Lung microvascular endothelial cell (primary cell): ENCODE measurements at places on chromosomes 2 and 18.

DNA sequence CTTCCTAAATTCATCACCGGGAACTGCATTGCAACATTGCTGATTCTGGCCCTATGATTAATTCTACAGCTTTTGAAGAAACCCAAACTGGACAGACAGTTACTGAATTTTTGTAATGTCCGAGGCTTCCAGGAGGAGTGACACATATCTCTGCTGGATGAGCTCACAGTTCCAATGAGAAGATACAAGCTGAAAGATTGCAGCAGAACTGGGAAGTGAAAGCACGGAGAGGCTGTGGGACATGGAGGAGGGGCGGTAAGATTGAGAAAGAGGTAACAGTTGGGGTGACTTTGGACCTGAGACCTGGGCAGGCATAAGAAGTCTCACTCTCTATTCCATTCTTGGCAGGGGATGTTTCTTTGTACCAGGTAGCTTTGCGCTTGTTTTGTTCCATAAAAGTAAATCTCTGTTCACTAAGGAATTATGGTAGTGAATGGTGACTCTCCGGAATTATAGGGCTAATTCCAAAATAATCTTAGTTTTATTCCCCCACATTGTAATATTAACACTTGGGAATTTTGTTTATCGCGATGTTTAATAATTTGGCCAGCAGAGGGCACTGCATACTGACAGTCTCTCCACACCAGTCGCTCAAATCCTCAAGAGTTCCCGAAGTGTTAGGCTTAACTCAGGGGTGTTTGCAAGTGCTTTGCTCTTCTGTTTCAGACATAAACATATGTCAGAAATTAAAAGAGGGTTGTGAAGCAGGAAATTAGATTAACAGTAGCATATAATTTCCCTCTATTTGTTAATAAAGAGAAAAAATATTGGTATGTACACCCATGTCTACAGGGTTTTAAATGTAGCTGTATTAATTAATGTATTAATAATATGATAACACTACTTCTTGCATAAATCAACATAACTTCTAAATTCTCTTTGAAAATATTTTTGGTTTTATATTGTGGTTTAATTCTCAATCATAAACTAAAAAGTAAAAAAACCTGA, 201.4 kb downstream of the SOCS6 start:
- DNase-seq: peak; percentile 60

DNA sequence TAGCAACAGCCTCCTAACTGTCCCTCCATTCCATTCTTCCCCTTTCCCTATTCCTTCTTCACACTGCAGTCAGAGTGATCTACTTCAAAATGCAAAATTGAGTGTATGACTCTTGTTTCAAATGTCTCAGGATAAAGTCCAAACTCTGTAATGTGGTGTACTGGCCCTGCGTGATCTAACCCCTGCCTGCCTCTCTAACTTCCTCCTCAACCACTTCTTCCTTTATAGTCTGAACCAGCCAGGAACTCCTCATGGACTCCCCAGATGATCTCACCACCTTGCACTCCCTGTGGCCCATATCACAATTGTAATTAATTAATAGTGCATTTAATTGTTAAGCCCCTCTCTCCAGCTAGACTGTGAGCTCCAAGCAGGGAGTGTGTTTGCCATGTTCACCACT, 3.1 kb upstream of the B3GNT2 start:
- no peak for DNase-seq

GRCh38 chr2:35545301-35545700, 810.3 kb upstream of the CRIM1 start:
- no peak for DNase-seq

- DNase-seq: peak; percentile 21
These were observed 237.6 kb upstream of the TRIB2 start for GRCh38 chr2:12479065-12479601.

GRCh38 chr2:109105113-109105512, 23.9 kb upstream of the SH3RF3 start:
- DNase-seq: no peak

GRCh38 chr2:164981217-164981990, 26.1 kb upstream of the SLC38A11 start:
- DNase-seq: peak; percentile 16

GRCh38 chr2:222146488-222146887, 152.3 kb downstream of the PAX3 start:
- no peak for DNase-seq

GRCh38 chr2:190670182-190670946, 21.5 kb downstream of the NAB1 start:
- DNase-seq: no peak

DNA sequence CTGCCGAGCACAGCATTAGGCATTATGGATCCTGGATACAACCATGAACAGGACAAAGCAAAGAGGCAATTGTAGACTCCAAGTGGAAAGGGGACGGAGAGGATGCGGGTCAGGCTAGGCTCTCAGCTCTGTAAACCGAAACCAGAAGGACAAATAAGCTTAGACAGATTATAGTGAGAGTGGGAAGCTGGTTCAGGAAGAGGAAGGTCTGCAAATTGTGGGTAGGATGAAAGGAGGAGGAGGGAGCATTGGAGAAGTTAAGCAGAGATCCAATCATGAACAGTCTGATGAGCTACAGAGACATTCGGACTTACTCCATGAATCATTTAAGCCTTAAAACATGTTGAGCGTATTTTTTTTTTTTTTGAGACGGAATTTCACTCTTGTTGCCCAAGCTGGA, 3.0 kb downstream of the MSH6 start:
- DNase-seq: no peak
